Left lung (tissue), 14 donors: ENCODE measurements at places on chromosomes 11 and 22. TPM values are rescaled to one million over a fixed set of nuclear protein-coding genes. Genes with fewer than 3 reads are reported as not detected.

Gene RIN1
- 10.2 TPM for total RNA-seq

Gene C11orf21
- 6.9 TPM for total RNA-seq

Gene KRTAP5-1
- total RNA-seq, result not detected

Gene TMEM80
- 23.6 TPM for total RNA-seq

Gene CNTN5
- 0.08 TPM for total RNA-seq

Gene TTC38
- 30.8 TPM for total RNA-seq

Gene SEPTIN5
- total RNA-seq, result 14.6 TPM

Gene HEPN1
- total RNA-seq, result not detected

Gene OR52D1
- total RNA-seq, result not detected

DNA sequence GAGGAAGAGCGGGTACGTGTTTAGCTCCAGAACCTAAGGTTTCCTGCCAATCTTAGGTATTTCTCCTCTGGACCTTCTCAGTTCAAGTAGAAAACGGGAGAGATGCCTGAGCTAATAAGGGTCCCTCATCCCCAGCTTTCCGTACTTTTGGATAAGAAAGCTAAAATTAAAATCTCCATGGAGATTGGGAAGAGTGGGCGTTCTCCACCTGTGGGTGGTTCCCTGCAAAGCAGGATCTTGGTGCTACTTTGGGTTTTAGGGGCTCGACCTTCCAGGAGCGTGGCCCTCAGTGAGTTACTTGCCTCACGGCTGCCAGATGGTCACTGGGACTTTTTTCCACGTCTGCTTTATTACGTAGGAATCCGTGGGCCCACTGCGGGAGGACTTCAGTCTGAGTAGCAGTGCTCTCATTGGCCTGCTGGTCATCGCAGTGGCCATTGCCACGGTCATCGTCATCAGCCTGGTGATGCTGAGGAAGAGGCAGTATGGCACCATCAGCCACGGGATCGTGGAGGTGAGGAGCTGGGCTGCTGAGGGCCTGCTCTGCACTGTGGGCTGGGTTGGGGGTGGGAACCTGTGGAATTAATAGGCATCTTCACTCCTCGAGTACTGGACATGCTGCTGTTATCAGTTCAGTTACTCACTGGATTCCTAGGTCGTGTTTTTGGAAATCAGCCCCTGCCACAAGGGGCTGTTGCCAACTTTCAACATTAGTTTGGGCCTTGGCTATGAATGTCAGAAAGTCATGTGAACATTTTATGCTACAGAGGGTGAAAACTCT lies 17.8 kb upstream of the ST14 start:
- no peak overlapping the region for H3K27ac ChIP-seq
- peaks cover 83% of the 10 kb centered on the region for H3K36me3 ChIP-seq
- H3K4me1 ChIP-seq, result peaks cover 8% of the 10 kb centered on the region
- DNase-seq, result no peak

DNA sequence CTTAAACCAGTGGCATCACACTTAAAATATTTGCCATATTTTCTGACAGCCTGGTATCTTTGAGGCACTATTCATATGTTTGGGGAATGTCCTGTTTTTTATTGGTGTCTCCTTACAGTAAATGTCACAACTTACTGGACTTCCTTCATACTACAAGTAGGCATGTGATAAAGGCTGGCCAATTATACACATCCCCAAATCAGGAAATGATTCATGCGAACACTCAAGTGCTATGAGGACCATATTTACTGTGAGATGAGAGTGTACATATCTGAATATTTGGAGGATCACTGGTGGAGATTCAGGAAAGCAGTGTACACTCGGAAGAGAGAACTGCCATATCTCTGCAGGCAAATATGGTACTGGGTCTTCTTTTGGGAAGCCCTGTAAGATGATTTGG lies 913.8 kb upstream of the CHORDC1 start:
- no peak overlapping the region for H3K4me3 ChIP-seq
- H3K36me3 ChIP-seq, result no peaks in the 10 kb centered on the region
- peaks cover 6% of the 10 kb centered on the region for H3K4me1 ChIP-seq
- H3K27ac ChIP-seq, result no peak overlapping the region
- no peaks in the 10 kb centered on the region for H3K27me3 ChIP-seq

DNA sequence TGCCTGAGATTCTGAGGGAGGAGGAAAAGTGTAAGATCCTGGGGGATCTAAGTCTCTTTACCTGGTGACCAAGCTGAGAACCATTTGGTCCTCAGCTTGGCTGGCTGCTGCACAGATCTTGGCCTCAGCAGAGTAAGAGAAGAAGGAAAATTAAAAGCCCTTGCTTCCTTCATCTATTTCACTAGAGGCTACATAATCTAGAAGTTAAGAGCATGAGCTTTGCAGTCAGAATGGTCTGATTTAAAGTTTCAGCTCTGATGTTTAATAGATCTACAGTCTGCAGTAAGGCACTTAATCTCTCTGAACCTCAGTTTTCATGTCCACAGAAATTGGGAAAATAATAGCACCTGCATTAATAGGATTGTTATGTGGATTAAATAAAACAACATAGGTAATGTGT lies 3.1 kb upstream of the ZBTB16 start:
- H3K36me3 ChIP-seq, result no peaks in the 10 kb centered on the region
- H3K27ac ChIP-seq, result no peak overlapping the region
- DNase-seq, result no peak
- no peak overlapping the region for H3K4me3 ChIP-seq

DNA sequence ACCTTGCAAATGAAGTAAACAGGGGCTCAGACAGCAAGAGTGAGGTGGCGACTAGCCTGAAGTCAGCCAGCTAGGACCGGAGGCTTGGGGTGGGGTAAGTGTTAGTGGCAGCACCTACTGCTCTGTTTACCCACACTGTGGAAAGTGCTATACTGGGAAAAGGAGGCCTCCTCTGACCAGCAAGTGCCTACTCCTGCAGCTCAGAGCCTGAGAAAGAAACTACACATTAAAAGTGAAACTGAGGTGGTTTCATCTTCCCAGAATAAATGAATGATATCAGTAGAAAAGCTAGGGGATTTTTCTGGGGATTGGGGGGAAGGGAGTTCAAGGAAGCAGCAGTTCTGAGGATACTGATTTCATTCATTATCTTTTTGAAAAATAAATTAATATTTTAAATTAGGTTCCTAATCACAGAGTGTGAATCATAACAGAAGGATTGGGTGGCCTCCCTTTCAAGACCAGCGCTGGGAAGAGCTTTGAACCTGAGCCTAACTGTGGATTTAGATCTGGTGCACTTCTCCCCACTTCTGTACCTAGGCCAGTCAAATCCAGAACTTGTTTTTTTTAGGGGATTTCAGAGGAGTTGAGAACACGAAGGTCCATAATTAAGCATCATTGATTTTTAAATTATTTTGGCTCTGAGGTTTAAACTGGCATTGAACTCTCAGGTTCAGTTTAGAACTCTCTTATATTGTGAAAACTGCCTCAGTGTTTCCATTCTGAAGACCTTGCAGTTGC lies 48.1 kb upstream of the GRAMD1B start:
- DNase-seq, result no peak
- H3K27me3 ChIP-seq, result no peaks in the 10 kb centered on the region
- H3K4me1 ChIP-seq, result no peaks in the 10 kb centered on the region
- no peak overlapping the region for H3K27ac ChIP-seq
- H3K36me3 ChIP-seq, result no peaks in the 10 kb centered on the region

GRCh38 chr11:27233654-27234042 lies 129.4 kb downstream of the CCDC34 start:
- no peak for DNase-seq
- H3K36me3 ChIP-seq, result no peaks in the 10 kb centered on the region
- H3K27ac ChIP-seq, result no peak overlapping the region
- H3K4me1 ChIP-seq, result peaks cover 5% of the 10 kb centered on the region
- H3K27me3 ChIP-seq, result no peaks in the 10 kb centered on the region
- H3K4me3 ChIP-seq, result no peak overlapping the region

DNA sequence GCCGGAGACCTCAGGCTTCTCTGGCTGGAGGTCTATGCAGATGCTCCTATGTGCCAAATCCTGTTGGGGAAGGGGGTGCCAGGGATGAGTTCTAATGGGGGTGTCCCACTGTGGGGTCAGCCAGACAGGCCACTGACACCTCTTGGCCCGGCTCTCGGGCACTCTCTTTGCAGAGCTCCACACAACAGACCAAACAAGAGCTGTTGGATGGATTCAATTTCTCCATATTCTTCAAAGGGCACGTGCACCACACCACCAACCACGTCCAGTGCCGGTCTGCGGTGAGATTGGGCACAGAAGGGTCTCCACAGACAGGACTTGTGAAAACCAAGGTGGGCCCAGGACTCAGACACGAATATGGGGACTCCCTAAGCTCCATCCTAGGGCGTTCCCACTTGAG lies 2.2 kb upstream of the RGL4 start:
- no peaks in the 10 kb centered on the region for H3K36me3 ChIP-seq
- H3K4me1 ChIP-seq, result no peaks in the 10 kb centered on the region
- H3K4me3 ChIP-seq, result no peak overlapping the region
- DNase-seq, result no peak
- no peaks in the 10 kb centered on the region for H3K27me3 ChIP-seq
- no peak overlapping the region for H3K27ac ChIP-seq

DNA sequence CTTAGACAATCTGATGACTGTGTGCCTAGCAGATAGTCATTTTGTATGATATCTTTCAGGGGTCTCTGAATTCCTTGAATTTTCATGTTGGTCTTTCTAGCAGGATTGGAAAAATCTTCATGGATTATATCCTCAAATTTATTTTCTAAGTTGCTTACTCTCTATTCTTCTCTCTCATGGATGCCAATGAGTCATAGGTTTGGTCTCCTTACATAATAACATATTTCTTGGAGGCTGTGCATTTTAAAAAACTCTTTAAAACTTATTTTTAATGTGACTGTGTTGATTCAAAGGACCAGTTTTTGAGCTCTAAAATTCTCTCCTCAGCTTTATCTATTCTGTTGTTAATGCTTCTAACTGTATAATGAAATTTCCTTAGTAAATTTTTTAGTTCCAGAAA lies 198.7 kb downstream of the AASDHPPT start:
- H3K4me3 ChIP-seq, result no peak overlapping the region
- no peak for DNase-seq
- H3K36me3 ChIP-seq, result no peaks in the 10 kb centered on the region
- no peak overlapping the region for H3K27ac ChIP-seq
- no peaks in the 10 kb centered on the region for H3K4me1 ChIP-seq
- no peaks in the 10 kb centered on the region for H3K27me3 ChIP-seq

DNA sequence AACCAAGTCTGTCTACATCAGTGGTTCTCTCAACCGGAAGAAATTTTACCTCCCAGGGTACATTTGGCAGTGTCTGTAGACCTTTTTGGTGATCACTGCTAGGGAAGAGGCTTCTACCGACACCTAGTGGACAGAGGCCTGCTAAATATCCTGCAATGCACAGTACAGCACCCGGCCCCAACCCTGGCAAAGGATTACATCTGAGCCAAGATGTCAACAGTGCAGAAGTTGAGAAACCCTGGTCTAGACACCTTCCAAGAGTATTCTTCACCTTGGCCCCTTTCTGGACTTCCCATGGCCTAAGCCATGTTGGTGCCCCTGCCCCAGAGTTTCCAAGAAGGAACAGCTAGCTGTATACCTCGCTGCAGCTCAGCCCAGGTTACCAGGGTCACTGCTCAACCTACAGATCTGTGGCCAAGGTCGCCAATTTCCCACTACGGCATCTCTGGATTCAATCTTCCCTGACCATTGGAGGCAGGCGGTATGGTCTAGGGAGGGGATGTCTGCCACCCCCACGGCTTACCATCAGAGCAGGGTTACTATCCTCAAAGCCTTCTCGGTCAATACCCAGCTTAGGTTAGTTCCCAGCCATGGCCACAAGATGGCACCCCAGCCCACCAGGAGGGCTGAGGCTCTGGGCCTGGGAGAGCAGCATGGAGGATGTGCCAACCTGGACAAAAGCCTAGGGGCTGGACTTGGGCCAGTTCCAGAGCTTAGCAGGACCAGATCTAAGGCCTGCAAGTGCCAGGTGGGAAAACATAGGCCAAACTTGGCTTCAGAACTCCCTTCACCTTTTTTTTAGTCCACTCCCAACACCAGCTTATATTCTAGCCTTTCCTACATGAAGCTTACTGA lies 3.7 kb upstream of the KCNC1 start:
- peaks cover 11% of the 10 kb centered on the region for H3K4me1 ChIP-seq
- peaks cover 81% of the 10 kb centered on the region for H3K27me3 ChIP-seq
- no peak overlapping the region for H3K27ac ChIP-seq
- no peaks in the 10 kb centered on the region for H3K36me3 ChIP-seq

DNA sequence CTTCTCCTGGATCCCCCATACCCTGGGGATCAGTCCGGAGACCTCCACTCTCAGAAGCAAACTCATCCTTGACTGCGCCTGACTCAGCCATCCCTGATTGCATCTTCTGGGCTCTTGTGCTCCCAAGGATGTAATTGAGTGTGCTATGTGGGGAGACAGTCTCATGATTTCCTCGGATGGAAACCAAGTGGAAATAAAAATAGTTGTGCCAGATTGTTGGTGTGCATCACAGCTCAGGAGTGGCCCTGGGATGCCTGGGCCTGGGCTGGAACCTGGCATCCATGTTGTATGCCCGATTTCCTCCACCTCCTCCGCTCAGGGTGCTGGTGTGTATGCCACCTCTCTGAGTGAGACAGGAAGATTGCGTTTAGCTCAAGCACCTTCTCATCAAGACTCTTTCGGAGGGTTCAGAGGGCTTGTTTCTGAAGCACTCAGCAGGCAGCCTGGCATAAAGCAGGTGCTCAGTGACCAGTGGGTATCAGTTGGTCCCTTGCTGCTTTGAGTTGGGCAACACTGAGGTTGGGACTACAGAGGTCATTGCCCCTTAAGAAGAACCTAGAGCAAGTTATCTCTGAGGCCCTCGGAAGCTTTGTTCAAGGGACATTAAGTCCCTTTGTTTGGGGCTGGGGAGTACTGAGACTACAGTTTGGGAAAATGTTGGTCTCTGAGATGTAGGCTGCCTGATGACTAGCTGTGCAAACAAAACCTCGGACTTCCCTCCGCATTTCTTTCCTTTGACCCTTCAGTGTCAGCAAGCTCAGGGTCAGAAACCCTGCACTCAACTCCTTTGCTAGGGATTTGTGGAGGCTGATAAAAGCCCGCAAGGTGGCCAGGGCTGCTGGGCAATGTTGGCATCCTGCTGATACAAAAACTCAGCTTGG lies 24.8 kb upstream of the MICAL2 start:
- H3K4me1 ChIP-seq, result peaks cover 56% of the 10 kb centered on the region
- H3K36me3 ChIP-seq, result no peaks in the 10 kb centered on the region
- H3K27me3 ChIP-seq, result no peaks in the 10 kb centered on the region
- DNase-seq, result no peak

GRCh38 chr11:15829312-15829711 lies 527.0 kb downstream of the SOX6 start:
- no peaks in the 10 kb centered on the region for H3K36me3 ChIP-seq
- H3K27me3 ChIP-seq, result no peaks in the 10 kb centered on the region
- H3K4me3 ChIP-seq, result no peak overlapping the region
- H3K27ac ChIP-seq, result no peak overlapping the region
- H3K4me1 ChIP-seq, result peaks cover 3% of the 10 kb centered on the region

GRCh38 chr11:64750361-64751054 lies 6.6 kb upstream of the RASGRP2 start:
- H3K36me3 ChIP-seq, result no peaks in the 10 kb centered on the region
- no peaks in the 10 kb centered on the region for H3K27me3 ChIP-seq
- DNase-seq, result no peak
- no peak overlapping the region for H3K4me3 ChIP-seq
- no peak overlapping the region for H3K27ac ChIP-seq

GRCh38 chr11:83044958-83045712 lies 26.6 kb downstream of the RAB30 start:
- H3K27ac ChIP-seq, result no peak overlapping the region
- H3K4me1 ChIP-seq, result no peaks in the 10 kb centered on the region
- H3K27me3 ChIP-seq, result no peaks in the 10 kb centered on the region
- DNase-seq, result no peak
